ENCODE measurements at places on chromosomes 2 and 18.
A peak's percentile ranks its signal among the peaks of the same experiment; 100 is the strongest.

DNA sequence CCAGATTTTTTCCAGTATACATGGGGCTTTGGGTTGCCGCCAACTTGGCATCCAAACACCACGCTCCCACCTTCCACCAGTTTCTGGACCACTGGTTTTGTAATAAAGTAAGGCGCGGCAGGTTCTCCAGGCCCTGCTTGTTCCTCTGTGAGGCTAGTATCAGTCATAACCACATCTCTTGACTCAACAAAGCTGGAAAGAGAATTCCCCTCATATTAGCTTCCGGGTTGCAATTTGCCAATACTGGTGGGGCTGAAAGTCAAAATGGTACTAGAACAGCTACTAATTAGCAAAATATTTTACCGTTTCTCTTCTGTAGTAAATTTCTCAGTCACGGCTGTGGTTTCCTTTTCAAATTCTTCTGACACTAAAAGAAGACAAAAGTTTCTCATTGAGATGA lies 25.0 kb downstream of the TTN start:
- no peak for DNase-seq

- DNase-seq = no peak
Measured at GRCh38 chr2:110105608-110106467, 9.8 kb downstream of the MALL start.

- DNase-seq = no peak
Measured at GRCh38 chr18:3083766-3084165, 70.8 kb upstream of the LPIN2 start.

DNA sequence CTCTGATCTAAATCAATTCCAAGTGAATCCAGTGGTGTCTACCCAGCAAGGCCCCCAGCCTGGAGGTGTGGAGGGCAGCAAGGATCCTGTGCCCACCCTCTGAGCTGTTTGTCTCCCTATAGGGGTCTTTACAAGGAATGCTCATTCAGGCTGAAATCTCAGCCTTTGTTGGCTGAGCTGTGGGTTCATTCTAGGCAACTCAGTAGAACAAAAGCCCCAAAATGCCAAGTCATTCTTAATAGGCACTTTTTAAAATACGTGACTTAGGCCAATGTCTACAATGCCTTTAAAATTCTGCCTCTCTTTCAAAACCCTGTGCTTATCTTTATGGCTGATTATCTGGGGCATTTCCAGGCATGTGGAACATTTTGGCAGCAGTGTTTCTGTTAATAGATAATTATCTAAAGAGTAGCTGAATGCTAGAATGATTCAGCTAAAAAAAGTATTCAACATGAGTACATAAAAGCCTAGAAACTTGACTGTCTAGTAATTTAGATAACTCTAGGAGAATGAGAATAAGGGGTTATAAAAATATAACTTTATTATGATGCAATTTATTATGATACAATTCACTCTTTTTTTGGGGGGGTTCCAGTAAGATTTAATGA lies 7.4 kb downstream of the UGT1A6 start:
- DNase-seq = no peak

DNA sequence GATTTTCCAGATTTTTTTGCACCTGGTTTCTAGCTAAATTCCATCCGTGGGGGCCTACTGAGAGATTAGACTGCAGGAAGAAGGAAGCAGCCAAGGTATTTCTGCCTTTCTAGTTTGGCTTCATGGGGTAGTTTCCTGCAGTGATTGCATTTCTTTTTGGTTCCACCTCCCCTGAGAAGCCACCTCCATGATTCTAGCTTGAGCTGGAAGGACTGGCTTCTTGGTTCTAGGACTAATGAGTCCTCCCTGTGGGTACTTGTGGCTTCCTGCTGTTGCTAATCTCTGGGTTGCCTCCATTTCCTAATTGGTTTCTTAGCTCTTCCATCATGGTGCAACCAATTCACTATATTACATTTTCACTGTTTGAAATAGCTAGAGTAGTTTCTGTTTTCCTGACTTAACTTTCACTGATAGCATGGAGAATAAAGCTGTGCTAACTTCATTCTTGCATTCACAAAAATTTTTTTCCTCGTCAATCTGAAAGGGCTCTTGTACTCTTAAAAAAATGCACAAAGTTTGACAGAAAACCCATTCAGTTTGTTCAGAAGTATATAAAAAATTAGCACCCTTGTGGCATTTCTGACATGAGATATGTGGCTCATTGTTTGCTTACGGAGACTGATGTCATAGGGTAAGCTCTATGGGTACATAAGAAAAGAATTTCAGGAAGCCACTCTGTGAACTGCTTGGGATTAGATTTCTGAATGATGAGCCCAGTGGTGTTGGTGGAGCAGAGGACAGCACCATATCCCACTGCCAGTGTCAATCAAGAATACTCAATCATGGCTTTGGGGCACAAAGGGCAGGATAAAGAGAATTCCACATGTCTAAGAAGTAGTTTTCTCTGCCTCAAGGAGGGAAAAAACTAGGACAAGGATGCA lies 242.8 kb upstream of the RBMS1 start:
- no peak for DNase-seq

DNA sequence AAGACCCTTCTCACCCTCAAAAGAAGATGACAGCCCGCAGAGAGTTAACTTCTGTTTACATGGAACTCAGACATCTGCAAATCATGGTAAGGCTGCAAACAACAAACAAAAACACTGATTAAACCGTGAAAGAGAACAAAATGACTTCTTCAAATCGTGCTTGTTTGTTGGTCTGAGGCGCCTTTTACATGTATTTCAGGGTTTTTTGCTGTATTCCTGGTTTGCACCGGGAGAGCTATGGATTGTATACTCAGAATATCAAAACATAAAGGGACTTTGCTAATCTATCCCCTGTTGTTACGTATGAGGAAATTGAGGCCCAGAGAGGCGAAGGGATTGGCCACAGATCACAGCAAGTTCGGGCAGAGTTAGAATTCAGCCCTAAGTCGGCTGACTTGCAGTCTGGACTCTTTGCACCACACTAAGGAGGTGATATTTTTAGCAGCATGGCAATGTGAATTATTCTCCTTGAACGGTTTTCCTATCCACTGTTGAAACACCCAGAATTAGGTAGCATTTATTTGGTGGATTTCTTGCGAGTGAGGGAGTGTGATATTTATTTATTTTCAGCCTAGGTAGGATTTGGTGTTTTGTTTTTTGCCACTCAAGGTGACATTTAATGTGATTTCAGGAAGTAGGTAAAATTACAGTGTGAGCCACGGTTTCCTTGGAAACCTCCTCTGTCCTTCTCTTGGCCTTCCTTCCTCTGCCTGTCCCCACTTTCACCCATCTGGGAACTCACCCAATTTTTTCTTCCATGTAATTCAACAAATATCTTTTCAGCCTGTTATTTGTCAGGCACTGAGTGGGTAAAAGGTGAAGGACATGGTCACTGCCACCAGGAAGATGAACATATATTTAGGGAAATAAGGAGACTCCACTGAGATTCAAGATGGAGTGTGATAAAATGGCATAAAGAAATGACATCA lies 980 bp upstream of the PDE6D start:
- no peak for DNase-seq

DNA sequence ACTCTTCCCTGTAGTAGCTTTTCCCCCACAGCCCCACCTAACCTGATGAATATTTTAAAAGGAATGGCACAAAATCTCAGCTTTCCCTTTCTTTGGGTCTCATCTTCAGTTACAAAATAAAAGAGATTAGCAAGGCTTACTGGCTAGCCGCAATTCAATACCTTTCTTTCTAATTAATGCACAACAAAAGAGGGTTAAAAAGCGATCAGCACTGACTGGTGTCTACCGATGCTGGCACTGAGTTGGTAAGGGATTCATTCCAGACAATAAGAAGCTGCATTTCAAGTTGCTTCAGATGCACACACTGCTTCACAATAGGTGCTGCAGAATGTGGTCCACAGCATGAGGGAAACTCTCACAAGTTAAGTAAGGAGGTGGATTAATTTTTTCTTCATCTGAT lies 41.9 kb downstream of the HDHD2 start:
- no peak for DNase-seq

DNA sequence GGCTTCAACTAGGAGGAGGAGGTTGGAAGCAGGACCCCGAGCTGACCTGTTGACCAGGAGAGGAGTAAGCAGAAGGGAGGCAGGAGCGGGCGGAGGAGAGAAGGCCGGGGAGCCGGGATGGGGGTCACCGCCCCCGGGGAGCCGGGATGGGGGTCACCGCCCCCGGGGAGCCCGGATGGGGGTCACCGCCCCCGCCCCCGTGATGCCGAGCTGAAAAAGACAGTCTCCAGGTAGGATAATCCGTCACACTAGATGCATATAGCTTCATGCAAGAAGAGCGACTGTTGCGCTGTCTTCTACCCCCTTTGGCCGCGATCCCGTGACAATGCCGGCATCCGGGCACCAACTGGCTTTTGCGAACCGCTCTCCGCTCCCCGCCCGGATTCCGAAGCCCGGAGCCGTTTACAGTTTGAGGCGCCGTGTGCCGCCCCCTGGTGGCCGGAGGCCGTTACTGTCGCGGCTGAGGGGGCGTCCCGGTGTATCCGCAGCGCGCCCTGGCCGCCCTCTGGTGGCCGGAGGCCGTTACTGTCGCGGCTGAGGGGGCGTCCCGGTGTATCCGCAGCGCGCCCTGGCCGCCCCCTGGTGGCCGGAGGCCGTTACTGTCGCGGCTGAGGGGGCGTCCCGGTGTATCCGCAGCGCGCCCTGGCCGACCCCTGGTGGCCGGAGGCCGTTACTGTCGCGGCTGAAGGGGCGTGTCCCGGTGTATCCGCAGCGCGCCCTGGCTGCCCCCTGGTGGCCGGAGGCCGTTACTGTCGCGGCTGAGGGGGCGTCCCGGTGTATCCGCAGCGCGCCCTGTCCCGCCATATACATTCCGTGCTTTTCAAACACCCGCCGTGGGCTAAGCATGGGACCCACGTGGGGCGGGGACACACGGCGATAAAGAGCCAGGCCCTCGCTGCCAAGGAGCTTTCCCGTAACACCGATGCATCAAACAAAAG lies 89.6 kb downstream of the ACTR3 start:
- peak; percentile 82 for DNase-seq

GRCh38 chr2:203687165-203687564 lies 19.3 kb upstream of the CD28 start:
- no peak for DNase-seq

- DNase-seq = no peak
Measured at GRCh38 chr2:110829413-110830146, 97.2 kb downstream of the ACOXL start.

GRCh38 chr18:68727506-68727905 lies 12.6 kb upstream of the TMX3 start:
- no peak for DNase-seq

- DNase-seq = no peak
Measured at GRCh38 chr2:70772486-70773155, 4.6 kb upstream of the ADD2 start.

- no peak for DNase-seq
Measured at GRCh38 chr2:129619471-129619870, 360.0 kb upstream of the RAB6C start.

- DNase-seq = no peak
Measured at GRCh38 chr2:6656633-6657032, 209.1 kb downstream of the CMPK2 start.

GRCh38 chr2:237615631-237616249 lies 11.6 kb upstream of the LRRFIP1 start:
- no peak for DNase-seq
